ENCODE measurements at places on chromosomes 6 and 20. TPM values are rescaled to one million over a fixed set of nuclear protein-coding genes. Genes with fewer than 3 reads are reported as not detected.
A peak's percentile ranks its signal among the peaks of the same experiment; 100 is the strongest.

GRCh38 chr6:76742919-76743318 lies 670.5 kb upstream of the IMPG1 start:
- no peak for DNase-seq

DNA sequence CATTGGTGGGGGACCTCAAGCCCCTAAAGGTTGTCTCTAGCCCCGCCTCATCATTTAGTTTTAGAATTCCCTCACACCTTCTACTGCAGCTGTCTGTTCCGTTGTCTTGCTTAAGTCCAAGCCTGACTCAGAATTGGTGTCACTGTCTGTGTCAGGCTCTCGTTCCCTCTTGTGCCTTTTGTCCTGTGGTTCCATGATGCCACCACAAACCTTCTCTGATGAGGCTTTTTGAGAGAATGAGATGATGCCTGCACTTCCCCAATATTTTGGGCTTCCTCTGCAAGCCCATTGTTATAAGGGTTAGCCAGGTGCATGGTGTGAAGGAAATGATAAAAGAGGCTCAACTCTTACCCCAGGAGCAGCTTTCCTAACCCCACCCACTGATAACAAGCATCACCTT lies 8.1 kb upstream of the AKIRIN2 start:
- peak; percentile 33 for DNase-seq

DNA sequence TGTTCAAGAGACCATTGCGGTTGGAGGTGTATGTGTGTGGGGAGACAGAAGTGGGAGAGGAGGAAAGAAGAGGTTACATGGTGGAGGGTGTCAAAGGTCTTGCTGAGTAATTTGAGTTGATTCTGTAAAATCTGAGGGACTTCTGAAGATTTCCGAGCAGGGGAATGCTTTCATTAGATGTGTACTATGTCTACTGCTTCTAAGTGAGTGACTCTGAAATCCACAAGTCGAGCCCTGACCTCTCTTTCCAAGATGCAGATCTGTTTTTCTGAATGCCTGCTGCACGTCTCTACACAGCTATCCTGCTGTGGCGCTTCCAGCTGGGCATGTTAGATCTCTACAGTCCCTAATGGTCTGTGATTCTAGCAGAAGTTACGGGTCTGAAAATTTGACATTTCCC lies 209.8 kb downstream of the ATXN1 start:
- no peak for DNase-seq

GRCh38 chr6:117482240-117483003 lies at the start of gene DCBLD1:
DCBLD1 (plus strand) TSS chr6:117482674; CDS start chr6:117482782, 108 bp downstream.
- DNase-seq: no peak

DNA sequence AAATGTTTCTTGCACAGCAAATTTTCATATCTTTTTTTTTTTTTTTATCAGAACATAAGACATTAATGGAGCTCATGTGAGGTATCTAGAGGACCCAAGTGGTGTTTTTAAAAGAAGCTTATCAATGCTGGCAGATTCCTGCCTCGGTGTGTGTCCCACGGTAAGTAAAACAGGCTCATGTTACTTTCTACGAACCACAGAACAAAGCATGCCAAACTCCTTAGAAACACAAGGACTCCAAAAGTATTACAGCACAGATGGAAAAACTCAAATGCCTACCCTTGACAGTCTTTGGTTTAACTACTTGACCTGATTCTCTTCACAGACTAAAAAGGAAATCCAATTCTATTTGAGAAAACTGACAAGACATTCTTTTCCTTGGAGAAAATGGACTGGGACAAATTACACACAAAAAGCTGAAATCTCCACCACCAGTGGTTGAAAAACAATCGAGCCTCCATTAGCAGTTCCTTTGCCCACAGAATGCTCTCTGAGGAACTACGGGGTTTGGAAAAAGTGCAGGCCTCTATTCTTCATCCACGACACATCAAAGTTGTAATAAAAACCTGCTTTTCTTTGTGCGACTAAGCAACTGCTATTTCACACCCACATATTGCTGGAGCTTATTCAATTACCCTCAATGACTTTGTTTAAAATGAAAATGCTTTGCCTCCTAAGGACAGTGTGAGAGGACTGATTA lies 5.4 kb downstream of the METTL24 start:
- DNase-seq: no peak

Gene WFDC10B
- not detected for total RNA-seq

Gene HLA-C
- total RNA-seq: 613 TPM

DNA sequence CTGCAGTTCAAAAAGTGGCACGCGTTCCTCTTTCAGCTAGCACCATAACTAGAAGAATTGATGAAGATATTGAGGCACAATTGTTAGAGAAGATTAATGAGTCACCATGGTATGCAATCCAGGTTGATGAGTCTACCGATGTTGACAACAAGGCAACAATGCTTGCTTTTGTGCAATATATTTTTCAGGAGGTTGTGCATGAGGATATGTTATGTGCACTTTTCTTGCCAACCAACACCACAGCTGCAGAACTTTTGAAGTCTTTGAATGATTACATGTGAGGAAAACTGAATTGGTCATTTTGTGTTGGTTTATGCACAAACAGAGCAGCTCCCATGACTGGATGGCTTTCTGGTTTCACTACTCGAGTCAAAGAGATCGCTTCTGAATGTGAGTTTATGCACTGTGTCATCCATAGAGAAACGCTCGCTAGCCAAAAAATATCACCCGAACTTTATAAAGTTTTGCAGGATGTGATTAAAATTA lies 129.3 kb upstream of the SLC24A3 start:
- DNase-seq: no peak

- DNase-seq: peak; percentile 63
Measured at GRCh38 chr20:46351357-46352058, 43.2 kb upstream of the CDH22 start.

Gene PIM1
- total RNA-seq: 4.0 TPM

GRCh38 chr6:82033631-82034211 lies 213.8 kb downstream of the IBTK start:
- no peak for DNase-seq

Gene TRERF1
- 30.2 TPM for total RNA-seq

- DNase-seq: no peak
Measured at GRCh38 chr6:73879501-73880293, 183.7 kb downstream of the CD109 start.

DNA sequence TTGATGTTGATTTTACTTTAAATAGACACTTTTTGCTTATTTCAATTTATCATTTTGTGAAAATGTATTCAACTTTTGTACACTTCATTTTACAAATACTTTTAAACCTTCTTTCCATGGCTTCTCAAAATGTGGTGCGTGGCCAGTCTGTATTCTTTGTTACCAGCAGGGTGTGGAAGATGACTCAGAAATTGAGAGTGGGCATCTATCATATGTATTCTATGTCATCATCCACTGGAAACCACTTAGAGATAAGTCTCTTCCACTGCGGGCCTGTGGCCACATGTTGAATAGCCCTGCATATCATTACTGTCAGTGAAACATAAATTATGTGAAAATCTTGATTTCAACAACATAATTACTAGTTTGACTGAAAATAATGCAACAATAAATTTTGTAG lies 52.6 kb upstream of the MC3R start:
- no peak for DNase-seq

DNA sequence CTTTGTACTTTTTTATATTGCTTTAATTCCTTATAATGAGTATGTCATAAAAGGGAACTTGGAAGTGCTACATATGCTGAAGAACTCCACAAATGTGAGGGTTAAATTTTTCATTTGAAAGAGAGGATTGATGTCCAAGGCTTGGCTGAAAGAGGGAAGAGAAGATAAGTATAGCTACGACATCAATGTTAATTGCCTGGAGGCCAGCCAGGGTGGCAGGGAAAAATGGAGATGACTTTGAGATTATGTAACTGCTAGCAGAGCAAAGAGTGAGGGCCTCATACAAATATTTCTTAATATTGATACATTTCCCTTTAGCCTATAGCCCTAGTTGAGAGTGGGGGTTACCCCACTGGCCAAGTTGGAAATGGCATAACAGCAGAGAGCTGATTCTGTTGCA lies 24.8 kb upstream of the RIMS4 start:
- DNase-seq: no peak

Gene SNAP91
- not detected for total RNA-seq

- DNase-seq: no peak
Measured at GRCh38 chr6:22732176-22732970, 163.0 kb downstream of the HDGFL1 start.

Gene SAMD3
- total RNA-seq: not detected

- DNase-seq: no peak
Measured at GRCh38 chr20:36929290-36929689, 22.2 kb downstream of the SAMHD1 start.

DNA sequence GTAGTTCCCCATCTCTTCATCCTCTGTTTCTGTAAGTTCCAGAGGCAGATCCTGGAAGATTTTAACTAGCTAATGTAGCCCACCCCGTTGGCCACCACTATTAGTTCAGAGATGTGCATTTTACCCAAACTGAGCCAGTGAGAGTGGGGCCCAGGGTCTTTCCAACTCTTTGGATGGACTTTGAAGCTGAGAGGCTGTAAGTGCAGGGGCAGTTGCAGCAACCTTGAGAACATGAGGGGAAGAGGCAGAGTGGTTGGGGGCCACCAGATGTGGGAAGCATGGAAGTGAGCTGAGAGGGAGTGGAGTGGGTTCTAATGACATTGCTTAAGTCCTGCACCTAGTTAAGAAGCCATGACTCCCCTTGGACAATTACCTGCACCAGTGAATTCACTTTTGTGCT lies 72.2 kb downstream of the CDH26 start:
- DNase-seq: no peak

Gene DEFB118
- total RNA-seq: not detected

DNA sequence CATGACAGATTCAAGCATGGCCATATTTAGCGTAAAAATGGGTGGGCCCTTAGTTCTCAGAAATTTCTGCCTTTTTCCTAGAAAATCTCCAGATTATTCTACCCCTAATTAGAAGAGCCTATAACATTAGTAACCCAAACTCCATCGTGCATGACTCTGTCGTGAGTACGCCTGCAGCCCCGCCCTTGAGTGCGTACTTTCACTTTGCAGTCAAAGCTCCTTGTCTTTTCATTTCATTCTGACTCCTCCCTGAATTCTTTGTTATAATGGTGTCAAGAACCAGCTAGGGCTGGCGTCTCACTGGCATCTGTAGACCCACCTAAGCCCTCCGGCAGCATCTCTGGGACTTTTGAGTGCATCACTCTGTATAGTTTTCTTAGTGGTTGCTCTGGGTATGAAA lies 61.7 kb upstream of the NOX3 start:
- no peak for DNase-seq

Gene OPRL1
- 34.0 TPM for total RNA-seq

GRCh38 chr6:112007805-112008204 lies 46.1 kb upstream of the CCN6 start:
- DNase-seq: no peak

Data from Karpas-422 (cell line).